EH (cell line): ENCODE measurements at places on chromosomes 6 and 20.

DNA sequence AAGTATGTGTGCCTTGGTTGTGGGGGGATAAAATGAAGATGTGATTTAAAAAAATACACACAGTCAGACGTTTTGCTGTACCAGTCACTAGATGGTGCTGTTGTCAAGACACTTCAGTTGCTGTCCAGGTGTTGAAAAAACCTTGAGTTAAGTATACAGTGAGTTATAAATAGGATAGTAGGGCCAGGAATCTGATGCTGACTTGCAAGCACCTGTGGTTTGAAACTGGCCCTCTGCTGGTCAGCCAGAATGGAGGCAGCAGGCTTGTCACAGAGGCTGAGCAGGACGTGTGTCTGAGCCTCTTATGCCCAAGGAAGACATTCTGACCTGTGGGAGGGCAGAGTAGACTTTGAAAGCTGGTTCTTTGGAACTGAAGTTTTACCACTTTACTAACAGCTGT is 27.8 kb downstream of the RNF8 start:
- DNase-seq = peak; percentile 51

GRCh38 chr20:2805689-2806350 is 5.4 kb upstream of the CPXM1 start:
- no peak for DNase-seq

DNA sequence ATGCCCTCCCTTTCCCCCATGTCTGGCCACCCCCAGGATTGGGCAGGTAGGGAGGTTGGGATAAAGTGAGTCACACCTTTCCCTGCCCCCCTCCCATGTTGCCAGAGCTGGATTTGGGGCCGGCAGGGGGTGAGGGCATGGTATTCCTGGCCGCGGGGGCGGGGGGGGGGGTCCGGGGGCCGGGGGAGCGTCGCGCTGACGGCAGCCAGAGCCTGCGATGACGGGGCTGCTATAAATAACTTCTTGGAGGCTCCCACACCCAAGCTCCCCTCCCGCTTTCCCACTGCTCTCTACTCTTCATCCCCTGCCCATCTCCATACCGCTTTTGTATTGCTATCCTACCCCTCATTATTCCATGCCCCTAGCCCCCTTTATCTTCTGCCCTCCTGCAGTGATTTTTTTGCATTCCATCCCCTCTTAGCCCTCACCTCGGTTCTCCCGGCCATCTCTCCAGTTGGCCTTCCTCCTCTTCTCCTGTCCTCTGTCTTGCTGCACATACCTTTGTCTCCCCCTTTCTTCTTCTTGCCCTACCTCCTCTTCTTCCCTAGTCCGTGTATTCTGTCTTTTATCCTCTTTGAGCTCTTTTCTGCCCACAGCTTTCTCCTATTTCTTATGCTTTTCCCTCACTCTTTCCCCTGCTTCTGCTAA is 13.8 kb downstream of the SYNGAP1 start:
- DNase-seq = peak; percentile 40

GRCh38 chr6:125839879-125840278 is 49.1 kb downstream of the NCOA7 start:
- no peak for DNase-seq

GRCh38 chr20:18004384-18005031 is 35.7 kb downstream of the MGME1 start:
- peak; percentile 20 for DNase-seq

GRCh38 chr6:11798096-11798495 is 19.5 kb upstream of the ADTRP start:
- peak; percentile 64 for DNase-seq

GRCh38 chr6:34391786-34392496 is 528 bp downstream of the NUDT3 start:
- DNase-seq = peak; percentile 55

DNA sequence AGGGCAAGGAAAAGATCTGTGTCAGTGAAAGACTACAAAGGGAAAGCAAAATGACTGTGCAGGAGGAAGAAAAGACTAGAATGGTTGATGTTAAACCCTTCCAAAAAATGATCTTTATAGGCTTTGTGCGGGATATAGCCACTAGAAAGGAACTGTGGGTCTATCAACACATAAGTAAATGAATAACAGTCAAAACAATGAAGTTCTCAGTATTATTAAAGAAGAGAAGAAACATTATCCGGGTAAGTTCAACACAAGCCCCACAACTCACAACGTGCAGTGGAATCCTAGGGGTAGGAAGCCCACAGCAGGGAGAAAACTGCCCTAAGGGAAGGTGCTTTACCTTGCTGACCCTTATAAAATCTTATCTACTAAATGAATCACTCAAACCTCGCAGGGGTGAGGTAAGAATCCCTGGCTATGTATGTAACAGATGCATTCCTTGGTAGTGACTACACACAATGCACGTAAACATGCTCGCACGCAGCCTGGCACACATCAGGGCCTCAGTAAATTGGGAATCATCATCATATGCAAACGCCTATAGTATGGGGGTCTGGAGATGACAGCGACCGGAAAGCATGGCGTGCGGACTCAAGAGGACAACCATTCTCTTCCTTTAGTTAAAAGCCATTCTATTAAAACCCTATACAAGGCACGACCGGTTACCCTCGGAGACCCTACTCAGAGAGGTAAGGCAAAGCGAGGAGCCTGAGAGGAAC is 11.3 kb downstream of the TFAP2A start:
- DNase-seq = peak; percentile 91

GRCh38 chr20:57907131-57908000 is 197.6 kb upstream of the PMEPA1 start:
- DNase-seq = no peak

- DNase-seq = peak; percentile 68
Measured at GRCh38 chr6:157460182-157460999, 79.4 kb downstream of the ZDHHC14 start.

- peak; percentile 30 for DNase-seq
Measured at GRCh38 chr20:2521369-2522305, 12.9 kb upstream of the ZNF343 start.

GRCh38 chr6:134819236-134819635 is 130.7 kb downstream of the ALDH8A1 start:
- DNase-seq = no peak

GRCh38 chr20:11891077-11891775 is 26.5 kb upstream of the BTBD3 start:
- peak; percentile 55 for DNase-seq

DNA sequence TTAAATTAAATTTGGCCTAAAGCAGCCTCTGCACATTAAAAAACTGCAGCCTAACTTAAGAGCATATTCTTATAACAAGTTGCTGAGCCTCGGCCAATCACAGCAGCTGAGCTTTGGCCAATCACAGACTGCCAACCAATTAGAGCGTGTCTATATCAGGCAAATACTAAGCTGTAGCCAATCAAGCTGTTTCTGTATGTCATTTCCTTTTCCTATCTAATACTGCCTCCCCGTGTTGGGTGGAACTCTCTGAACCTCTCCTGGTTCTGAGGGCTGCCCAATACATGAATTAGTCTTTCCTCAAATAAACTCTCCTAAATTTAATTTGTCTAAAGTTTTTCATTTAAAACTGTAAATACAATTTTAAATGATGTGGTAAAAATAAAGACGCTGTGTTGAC is 3.9 kb upstream of the TMEM244 start:
- DNase-seq = no peak

- DNase-seq = no peak
Measured at GRCh38 chr20:63089051-63089907, 82.5 kb upstream of the BHLHE23 start.

DNA sequence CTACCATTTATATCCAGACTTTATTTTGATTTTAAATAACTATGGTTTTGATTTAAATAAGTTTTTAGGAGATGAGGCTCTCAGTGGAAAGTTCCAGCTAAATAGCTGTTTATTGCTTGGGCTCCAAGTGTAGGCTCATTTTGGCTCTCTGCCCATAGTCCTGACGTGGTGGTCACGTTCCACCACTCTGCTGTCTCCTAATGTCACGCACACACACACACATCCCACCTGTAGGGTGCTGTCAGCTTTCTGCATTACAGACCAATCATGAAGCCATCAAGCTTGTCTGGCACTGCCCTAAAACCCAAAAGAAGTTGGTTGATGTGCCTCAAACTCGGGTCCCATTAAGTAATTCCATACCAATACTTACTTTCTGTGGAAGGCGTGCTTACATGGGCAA is 45.4 kb downstream of the PANK2 start:
- no peak for DNase-seq

DNA sequence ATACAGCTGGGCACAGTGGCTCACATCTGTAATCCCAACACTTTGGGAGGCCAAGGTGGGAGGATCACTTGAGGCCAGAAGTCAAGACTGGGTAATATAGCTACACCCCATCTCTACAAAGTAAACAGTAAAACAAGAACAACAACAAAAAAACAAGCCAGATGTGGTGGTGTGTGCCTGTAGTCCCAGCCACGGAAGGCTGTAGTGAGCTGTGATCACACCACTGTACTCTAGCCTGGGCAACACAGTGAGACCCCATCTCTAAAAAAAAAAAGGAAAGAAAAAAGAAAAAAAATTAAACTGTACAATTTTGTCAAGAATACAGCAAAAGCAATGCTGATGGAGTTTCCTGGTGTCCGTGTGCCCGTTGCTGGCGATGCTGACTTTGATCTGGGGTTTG is 47.2 kb upstream of the SLCO4A1 start:
- DNase-seq = no peak

DNA sequence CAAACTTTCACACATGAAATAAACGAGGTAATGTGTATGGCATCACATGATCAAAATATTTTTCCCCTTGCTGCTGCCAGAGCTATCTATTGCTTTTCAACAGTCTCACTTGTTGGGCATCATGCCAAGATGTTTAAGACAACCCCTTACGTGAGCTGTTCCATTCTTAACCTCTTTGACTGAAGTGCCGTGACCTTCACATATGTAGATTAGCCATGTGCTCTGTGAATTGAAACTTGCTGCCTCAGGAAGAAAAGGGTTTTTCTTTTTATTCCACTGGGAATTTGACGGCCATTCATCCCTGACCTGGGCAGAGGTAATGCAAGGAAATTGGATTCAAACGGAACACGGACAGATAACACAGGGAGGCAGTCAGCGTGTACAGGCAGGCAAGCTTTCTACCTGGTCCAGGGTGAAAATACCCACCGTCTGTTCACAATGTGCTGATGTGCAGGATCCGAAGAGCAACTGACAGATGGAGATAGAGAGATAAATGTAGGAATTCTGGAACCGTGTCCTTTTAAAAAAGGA is 14.2 kb downstream of the ARID1B start:
- DNase-seq = peak; percentile 33

DNA sequence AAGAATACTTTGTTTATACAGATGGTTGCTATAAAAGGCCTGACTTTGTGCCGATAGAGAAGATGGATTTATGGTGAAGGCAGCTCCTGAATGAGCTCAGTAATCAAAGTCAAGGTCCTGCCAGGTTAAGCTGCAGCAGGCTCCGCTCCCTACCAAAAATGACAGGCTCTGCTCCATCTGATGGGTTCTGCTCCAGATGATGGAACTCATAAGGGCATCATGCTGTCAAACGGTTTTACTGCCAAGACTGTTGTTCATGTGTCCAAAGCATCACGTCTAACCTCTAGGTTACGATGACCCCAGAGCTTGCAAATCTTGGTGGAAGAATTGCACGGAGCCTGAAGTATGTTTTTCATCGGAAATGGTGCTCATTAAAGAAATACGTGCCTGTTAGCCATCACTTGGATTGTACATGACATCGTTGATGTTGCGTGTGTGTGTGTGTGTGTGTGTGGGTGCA is 19.2 kb upstream of the PTGIS start:
- DNase-seq = peak; percentile 95

DNA sequence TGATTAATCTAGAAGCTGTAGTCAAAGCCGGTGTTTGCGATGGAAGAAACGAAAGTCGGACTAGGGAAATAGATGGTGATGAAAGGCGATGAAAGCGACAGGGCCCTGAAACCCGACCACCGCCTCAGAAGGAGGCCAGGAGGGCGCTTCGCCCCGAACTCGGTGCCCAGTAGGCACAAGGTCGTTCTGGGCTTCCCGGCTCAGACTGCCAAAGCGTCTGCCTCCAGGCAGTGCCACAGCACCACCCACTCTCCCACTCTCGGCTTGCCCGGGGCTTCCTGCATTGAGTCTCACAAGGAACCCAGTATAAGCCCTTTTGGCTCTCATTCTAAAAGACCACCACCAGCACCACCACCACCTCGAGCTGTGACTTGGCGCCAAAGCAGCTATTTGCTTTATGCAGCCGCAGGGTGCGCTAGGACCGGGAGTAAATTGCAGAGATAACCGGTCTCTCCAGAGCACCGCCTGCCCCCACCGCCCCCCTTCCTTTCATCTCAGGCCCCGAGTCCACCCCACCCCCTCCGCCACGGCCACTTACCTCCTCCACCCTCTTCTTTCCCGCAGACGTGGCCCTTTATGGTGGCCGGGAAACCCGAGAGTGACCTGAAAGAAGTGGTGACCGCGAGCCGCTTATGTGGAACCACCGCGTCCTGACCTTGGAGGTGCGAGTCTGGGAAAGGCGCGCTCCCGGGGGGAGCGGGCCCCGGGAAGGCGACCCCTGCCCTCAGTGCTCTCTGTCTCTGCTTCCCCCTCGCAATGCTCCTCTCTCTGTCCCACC is 2.4 kb downstream of the TCF21 start:
- peak; percentile 21 for DNase-seq
